SIG-M5 (cell line): ENCODE measurements at places on chromosomes 5 and 9.

GRCh38 chr5:154849264-154849785 is 1.1 kb downstream of the FAXDC2 start:
- no peak for DNase-seq

- no peak for DNase-seq
These were observed 82.5 kb downstream of the SPRY4 start for GRCh38 chr5:142242272-142242671.

DNA sequence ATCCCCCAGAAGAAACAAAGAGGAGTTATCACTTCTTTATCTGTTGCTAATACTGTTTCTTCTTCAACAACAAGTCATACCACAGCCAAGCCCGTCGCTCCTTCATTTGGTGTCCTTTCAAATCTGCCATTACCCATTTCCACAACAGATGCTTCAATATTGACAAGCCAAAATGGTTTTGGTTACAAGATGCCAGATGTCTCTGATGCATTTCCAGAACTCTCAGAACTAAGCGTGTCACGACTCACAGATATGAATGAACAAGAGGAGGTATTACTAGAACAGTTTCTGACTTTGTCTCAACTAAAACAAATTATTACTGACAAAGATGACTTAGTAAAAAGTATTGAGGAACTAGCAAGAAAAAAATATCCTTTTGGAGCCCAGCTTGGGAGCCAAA is 16.0 kb upstream of the HAND1 start:
- DNase-seq: no peak

DNA sequence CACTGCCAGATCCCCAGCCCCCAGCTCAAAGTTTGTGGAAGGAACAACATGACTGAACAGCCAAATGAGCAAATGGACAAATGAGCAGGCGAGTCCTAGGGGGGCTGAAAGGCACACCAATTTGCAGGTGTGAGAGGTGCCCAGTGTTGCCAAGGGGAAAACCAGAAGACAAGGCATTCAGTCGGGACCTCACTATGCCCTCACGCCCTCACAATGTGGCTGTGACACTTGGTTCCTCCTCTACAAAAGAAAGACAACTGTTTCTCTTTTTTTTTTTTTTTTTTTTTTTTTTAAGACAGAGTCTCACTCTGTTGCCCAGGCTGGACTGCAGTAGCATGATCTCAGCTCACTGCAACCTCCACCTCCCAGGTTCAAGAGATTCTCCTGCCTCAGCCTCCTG is 28.0 kb downstream of the TNIP1 start:
- DNase-seq: no peak

- DNase-seq: no peak
These were observed 22.7 kb downstream of the MED27 start for GRCh38 chr9:132056717-132057560.

DNA sequence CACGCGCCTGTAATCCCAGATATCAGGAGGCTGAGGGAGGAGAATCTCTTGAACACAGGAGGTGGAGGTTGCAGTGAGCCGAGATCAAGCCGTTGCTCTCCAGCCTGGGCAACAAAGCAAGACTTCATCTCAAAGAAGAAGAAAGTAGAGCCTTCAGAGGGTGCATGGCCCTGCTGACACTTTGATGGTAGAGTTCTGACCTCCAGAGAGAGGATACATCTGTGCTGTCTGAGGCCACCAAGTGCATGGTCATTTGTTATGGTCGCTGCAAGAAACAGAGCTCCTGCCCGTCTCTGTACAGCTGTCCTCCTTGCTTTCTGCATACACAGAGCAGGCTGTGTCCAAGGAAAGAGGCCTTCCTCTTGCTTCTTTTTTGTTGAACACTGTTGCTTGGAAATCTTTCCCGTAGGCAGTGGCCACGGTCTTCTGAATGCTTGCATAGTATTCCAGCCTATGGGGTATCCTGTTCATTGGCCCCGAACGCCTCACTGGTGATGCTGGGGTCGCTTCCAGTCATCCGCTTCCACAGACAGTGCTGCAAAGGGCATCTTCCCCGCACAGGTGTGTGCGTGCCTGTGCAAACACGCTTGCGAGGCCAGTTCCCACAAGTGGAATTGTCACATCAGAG is 36.8 kb upstream of the UNC5A start:
- DNase-seq: no peak

- no peak for DNase-seq
These were observed 22.6 kb upstream of the CTNNAL1 start for GRCh38 chr9:109035684-109036423.

DNA sequence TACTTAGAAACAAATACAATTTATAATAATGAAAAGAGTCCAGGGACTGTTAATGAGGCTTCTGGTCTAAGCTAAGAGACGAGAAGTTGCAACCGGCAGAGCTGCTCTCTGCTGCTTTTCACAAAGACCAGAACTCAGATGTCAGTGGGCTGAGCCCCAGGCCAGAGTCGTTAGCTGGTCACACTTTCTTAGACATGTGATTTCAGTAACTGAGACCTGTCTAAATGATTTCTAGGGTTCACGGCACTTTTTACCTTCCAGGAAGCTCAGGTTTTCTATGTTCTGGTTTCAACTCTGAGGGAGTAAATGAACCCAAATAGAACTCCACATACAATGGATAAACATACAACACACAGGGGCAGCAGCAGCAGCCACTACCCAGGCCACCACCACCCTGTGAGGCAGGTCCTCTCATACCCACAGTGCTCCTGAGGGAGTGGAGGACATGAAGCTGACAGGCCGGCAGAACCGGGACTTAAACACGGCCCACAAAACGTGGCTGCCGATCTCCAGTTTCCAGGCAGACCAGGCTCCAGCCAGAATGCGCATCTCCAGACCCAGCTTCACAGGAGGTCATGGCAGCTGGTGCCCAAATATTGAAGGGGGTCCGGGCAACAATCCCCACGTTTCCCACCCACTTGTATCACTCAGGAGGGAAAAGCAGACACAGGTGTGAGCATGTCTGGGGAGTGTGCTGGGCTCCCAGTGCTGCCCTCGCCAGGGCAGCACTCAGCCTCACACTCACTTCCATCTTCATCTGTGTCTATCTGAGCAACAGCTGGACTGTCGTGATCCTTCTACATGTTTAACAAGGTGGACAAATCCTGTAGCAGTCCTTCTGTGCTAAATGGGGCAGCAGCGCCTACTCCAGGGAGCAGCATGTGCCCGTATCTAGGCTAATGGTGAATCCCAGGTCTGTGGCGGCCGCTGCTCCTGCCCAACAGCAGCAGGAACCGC is 38.8 kb downstream of the IARS1 start:
- DNase-seq: no peak

DNA sequence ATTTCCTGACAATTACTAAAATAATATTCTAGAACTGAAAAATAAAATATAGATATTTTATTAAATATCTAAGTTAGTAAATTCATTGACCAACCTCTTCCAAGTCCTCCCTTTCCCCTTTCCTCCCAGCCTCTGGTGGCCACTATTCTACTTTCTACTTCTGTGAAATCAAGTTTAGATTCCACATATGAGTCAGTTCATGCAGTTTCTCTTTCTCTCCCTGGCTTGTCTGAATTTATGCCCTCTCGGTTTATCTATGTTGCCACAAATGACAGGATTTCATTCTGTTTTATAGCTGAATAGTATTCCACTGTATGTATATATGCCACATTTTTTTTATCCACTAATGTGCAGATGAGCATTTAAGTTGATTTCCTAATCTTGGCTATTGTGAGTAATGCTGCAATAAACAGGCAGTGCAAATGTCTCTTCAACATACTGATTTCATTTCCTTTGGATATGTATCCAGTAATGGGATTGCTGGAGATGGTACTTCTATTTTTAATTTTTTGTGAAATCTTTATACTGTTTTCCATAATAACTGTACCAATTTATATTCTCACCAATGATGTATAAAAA is 52.3 kb downstream of the WDR36 start:
- DNase-seq: no peak

DNA sequence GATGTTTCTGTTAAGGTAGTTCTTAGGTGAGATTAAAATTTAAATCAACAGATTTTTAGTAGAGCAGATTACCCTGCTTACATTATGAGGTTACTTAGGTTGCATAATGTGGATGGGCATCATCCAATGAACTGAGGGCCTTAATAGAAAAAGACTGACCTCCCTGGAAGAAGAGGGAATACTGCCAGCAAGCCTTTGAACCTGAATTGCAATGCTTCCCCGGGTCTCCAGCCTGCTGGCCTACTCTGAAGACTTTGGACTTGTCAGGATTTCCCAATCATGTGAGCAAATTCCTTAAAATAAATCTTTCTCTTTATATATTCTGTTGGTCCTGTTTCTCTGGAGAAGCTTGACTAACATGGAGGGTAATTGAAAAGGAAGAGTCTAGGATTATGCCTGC is 542.1 kb upstream of the ARRDC3 start:
- no peak for DNase-seq

DNA sequence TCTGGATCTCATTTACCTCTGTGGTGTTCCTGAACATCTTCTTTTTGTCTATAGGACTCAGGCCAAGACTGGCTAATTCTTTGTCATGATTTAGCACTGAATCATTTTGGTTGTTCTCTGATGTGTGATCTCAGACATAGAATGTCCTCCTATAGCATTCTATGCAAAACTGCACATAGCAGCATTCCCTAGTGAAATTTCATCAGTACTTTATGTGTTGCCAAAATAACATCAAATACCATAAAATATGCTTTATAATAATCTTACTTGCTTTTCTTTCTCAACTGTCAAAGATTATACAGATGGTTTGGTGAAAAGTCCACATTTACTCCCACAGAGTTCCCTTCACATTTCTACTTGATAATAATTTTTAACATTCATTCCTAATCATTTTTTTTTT is 115.7 kb upstream of the MPDZ start:
- no peak for DNase-seq

- DNase-seq: no peak
These were observed 143.5 kb downstream of the NFIB start for GRCh38 chr9:14170392-14170931.

- peak; percentile 55 for DNase-seq
These were observed 10.9 kb upstream of the ZNF366 start for GRCh38 chr5:72518001-72518683.

DNA sequence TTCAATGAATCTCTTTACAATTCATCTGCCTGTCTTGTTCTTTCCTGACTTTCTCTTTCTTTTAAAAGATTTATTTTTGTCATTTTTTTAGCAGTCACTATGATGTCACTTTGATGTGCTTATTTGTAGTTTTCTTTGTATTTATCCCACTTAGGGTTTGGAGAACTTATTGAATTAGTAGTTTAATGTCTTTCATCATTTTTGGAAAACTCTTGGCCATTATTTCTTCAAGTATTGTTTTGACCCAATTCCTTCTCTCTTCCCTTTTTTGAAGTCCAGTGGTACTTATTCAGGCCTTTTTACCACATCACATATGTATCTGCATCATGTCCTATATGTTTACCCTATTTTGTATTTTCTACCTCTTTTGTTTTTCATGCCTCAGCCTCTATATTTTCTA is 48.9 kb upstream of the CCDC112 start:
- DNase-seq: no peak

GRCh38 chr5:33170411-33170810 is 270.4 kb upstream of the TARS1 start:
- DNase-seq: no peak

DNA sequence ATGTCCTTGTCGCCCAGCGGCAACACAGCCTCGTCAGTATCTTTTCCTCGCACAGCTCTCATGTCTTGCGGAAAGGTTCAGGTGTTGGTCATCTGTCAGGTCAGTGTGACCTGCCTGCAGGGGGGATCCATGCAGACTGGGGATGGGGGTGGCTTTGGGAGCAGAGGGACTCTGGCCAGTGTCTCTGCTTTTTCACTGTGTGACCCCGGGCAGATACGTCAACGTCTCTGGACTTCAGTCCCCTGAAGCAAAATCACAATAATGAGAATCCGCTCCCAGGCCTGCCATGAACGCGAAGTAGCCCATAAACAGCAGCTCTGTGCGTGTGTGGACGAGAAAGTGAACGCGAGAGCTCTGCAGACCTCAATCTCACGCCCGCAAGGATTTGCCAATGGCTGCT is 75.7 kb upstream of the FCN1 start:
- no peak for DNase-seq

DNA sequence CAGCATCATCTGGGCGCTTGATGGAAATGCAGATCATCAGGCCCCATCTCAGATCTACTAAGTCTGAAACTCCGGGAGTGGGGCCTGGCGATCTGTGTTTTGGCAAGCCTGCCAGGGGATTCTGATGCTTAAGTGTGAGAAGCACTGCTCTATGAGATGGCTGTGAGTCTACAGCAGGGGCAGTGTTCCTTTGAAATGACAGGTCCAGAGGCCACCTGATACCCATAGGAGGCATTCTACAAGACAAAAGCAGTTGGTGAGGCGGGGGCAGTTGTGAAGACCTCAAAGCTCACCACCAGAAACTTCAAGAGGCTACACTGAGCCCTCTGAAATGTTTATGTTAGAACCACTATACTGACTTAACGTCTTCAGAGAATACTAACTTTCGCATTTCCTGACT is 86.9 kb upstream of the SPATA31D4 start:
- no peak for DNase-seq

DNA sequence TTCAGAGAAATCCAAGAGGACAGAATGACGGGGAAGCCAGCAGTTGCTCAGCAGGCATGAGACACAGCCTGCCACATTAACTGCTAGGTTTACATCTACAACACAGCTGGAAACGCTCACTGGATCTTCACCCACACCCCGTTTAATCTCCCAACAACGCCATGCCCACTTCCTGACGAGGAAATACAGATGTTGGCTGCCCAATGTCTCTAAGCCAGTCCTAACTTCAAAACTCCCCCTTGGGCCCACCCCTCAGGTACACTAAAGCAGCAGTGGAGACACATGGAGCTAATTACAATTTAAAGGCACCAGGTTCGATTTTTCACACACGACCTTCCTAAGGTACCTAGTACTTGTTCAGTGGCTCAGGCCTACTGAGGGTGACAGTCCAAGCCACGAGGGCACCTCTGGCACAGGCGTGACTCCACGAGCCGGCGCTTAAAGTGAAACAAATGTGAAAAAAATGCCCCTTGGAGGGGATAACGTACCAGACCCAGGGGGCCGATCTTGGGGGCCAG is 904 bp downstream of the RPL12 start:
- DNase-seq: no peak

GRCh38 chr9:27523141-27523540 is 949 bp upstream of the IFNK start:
- no peak for DNase-seq

- no peak for DNase-seq
These were observed 14.9 kb upstream of the CERCAM start for GRCh38 chr9:128405780-128406171.

DNA sequence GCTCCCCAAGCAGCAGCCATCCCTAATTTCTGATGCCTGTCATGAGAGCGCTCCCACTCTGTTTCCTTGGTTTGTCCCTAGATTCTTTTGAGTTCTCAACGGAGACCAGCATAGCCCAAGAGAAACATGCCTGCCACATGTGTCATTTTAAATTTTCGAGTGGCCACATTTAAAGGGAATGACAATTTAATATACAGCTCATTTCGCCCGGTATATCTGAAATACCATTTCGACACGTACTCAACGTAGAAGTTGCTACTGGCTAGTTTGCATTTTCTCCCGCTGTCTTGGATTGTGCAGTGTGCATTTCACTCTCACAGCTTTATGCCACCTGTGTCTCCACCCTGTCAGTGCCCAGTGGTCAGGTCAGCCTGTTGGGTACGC is 21.0 kb downstream of the LPCAT1 start:
- no peak for DNase-seq

GRCh38 chr9:117224695-117225094 is 190.2 kb downstream of the ASTN2 start:
- no peak for DNase-seq

GRCh38 chr9:536597-537511 is 304.6 kb upstream of the DMRT1 start:
- no peak for DNase-seq
